ENCODE measurements at places on chromosomes 12 and 14. TPM values are rescaled to one million over a fixed set of nuclear protein-coding genes. Genes with fewer than 3 reads are reported as not detected.

Gene TAS2R20
- 1.3 TPM for total RNA-seq

Gene ERBB3
- 125 TPM for total RNA-seq

Gene KRT2
- not detected for total RNA-seq

Gene ZDHHC22
- total RNA-seq: 0.13 TPM

Gene OASL
- total RNA-seq: 0.35 TPM

Gene TRPV4
- 0.13 TPM for total RNA-seq

Gene UNC119B
- 11.6 TPM for total RNA-seq

Gene RAP1B
- total RNA-seq: 144 TPM
